NCI-H1694 treated with DMSO at 0.1 percent for 48 hours (cell line): ENCODE measurements at places on chromosomes 1 and 21.

DNA sequence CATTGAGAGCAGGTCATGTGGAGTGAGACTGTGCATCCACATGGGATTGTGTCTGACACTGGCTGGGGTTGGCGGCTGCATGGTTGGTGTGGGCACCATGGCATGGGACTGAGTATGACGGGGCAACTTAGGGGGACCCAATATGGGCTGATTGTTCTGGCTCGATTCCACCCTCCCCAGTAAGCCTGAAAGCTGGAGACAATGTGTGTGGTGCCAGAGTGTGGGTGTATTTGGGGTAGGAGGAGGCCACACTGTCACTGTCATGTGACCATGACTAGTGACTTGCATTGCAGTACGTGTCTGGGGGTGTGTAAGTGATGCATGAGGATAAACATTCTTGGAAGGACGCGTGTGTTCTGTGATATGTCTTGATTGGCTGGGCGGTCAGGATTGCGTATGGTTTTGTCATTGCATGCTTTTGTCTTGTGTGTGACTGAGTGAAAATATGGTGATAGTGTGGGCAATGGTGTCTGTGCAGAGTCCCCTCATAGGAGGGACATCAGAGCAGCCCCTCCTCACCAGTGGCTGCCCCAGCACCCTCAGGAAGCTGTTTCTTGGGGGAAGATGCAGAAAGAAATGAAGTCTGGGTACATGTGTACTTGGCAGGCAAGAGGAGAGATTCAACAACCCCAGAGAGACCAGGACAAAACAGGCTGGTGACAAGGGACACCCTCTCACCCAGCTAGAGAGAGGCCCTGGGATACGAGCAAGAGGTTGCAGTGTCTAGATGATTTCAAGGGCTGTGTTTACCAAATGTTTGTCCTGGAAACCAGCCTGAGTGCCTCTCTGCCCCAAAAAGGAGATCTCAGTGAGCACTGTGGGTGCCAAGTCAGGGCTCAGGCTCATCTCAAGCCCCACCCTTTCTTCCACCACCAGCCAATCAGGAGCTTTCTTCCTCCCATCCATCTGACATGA is 36.3 kb downstream of the SDC3 start:
- no peak for DNase-seq

- no peak for DNase-seq
These were observed 53.4 kb upstream of the PTGFRN start for GRCh38 chr1:116856312-116856711.

GRCh38 chr1:40662151-40662550 is 3.3 kb downstream of the RIMS3 start:
- DNase-seq, result no peak

DNA sequence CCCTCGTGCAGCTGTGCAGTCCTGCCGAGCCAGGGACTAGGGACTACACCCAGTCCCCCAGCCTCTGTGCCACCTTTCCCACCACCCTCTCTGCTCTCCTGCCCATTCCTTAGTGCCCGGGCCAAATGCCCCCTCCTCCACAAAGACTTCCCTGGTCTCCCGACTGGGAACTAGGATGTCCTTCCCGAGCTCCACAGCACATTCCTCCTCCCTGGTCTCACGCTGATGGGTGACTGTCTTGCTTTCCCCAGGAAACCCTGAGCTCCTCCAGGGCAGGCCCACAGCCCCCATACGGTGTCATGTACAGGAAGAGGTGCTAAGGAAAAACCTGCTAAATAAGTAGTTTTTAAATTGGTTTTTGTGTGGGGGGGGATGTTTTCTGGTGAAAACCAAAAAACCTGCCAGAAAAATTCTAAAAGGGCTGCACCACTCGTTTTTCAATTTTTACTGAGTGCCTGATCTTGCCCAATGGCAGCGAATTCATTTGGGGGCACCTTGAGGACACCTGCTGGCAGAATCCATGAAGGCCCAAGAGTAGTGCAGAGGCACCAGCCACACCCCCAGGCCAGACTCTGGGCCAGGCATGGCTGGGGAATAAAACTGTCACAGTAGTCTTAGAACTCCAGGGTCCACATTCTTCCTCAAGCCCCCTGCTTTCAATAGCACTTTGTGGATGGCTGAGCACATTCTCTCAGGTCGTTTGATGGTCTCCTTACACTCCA is 50.4 kb downstream of the GLIS1 start:
- DNase-seq, result no peak

DNA sequence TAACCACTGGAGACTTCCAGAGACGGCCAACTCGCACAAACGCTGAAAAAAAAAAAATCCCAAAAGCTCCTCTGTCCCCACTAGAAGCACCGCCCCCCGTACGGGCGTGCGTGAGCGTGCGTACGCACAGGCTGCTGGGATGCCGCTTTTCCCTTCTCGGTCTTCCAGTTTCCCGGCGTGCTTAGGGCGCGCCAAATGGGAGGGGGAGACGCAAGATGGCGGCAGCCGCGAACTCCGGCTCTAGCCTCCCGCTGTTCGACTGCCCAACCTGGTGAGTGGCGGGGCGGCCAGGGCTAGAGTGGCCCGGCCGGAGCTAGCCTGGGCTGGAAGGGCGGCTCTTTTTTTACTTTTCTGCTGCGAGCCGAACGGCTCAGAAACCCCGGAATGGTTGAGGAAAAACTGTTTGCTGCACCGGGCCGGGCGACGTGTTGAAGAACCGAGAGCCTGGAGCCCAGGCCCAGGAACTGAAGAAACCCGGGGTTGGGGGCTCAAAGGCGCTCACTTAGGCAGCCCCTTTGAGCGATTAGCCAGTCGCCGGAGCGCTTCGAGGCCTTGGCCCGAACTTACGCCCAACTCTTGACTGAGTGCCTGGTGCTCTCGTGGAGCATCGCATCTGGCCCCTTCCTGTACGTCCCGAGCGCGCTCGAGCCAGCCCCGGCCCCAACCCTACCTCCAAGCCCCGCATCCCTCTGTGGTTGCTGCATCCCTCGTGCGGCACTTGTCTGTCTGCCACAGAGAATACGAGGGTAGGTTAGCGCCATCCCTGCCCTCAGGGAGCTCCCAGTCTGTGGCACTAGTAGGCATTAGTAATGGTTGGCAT is at the start of gene PPP1R8:
TSS of gene PPP1R8 (plus strand) at position 162 of the 820 bp plus-strand sequence. CDS start at position 216, 54 bp downstream.
- peak; percentile 91 for DNase-seq

DNA sequence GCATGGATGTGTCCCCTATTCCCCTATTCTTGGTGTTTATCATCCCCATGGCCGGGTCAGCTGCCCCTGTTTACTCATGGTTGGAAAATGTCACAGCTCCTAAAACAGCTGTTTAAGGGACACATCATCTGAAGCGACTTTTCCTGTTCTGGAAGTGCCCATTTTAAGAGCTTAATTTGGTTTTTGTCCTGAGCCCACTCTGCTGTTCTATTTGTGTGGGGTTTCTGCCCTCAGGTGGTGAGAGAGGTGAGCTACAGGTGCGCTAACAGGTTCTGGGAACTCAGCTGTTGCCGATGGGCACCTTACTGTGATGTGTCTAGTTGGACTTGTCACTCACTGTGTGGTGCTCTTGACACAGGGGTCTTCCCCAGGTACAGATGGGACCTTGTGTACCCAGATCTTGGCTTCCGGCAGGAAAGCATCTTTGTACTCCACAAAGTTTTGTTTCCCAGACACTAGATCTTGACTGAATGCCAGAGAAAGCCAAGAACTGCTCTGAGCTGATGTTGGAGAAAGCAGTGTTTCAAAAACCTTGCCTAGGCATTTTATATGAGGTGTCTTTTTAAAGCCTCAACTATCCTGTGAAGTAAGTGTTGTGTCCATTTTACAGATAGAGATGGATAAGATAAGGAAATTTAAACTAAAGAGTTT is 59.0 kb upstream of the CD1D start:
- DNase-seq, result peak; percentile 58

GRCh38 chr1:1181938-1182410 is 8.3 kb downstream of the TTLL10 start:
- no peak for DNase-seq

DNA sequence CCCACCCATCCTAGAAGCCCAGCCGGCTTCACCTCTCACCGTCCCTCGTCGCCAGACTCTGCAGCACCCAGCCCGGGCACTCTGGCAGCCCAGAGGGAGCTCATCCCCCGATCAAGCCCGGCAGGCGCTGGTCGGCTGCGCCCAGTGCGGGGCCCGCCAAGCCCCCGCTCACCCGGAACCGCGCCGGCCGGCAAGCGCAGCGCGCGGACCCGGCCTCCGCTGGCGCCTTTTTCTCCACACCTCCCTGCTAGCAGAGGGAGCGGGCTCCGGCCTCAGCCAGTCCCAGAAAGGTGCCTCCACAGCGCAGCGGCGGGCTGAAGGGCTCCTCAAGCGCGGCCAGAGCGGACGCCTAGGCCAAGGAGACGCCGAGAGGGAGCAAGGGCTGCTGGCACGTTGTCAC is 2023.3 kb downstream of the NCAM2 start:
- DNase-seq, result no peak

DNA sequence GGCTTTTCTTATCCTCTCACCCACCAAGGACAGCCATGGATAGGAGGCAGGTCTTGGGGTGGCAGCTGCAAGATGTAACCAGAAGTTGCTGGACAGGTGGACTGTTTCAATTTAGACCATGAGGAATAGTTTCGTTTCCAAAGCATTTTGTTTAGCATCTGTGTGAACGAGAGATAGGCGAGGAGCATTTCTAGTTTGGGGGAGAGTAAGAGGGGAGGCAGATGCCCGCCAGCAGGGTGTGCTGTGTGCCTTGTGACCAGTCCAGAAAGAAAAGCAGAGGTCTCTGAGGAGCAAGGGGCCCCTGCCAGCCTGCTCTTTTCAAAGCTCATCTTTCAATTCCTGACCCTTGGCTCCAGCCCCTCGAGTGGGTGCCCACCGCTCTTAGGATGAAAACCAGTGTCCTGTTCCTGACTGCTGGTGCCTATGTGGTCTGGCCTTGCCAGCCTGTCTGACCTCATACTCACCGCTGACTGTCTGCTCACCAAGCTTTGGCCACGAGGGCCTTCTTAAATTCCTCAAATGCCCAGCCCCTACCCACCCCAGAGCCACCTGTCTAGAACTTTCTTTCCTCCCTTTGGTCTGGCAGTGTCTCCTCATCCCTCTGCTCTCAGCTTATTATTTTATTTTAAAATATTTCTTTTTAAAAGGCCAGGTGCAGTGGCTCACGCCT is 8.5 kb downstream of the SERINC2 start:
- DNase-seq, result no peak

GRCh38 chr1:235557495-235557894 is 53.2 kb upstream of the B3GALNT2 start:
- no peak for DNase-seq

- DNase-seq, result peak; percentile 80
These were observed 529 bp upstream of the PRMT2 start for GRCh38 chr21:46634966-46635323.

- DNase-seq, result no peak
These were observed 201.0 kb downstream of the SIPA1L2 start for GRCh38 chr1:232428786-232429530.

DNA sequence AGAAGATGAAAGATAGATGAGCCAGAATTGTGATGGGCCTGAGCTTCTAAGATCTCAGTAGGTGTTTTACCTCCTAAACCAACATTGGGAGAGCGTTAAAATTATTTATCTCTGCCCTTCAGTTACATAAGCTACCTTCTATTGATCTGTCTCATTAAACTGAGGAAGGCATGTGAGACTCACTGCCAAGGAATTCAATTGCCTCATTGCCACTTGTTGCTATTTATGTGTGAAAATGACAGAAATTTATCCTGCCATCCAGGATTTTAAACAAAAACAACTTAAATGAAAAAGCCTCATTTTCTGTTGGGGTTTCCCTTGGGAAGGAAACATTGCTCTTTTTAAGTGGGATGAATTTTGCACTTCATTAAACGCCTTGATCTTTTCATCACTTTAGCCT is 78.7 kb upstream of the RUNX1 start:
- DNase-seq, result no peak

DNA sequence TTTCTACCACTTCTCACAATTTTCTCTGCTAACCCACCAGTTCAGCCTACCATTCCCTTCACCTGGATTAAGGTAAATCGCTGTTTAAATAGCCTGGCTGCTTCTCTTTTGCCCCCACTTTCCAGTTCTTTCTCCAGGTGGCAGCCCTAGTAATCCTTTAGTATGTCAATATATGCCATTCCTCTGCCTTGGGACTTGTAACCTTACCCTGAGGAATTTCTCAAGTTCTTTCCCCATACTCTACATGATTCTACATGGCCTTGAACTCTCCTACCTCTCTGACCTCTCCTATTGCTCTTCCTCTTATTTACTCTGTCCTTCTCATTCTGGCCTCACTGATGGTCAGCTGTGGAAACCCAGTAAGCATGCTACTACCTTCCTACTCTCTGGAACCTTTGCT is 546.0 kb downstream of the PLA2G4A start:
- no peak for DNase-seq

DNA sequence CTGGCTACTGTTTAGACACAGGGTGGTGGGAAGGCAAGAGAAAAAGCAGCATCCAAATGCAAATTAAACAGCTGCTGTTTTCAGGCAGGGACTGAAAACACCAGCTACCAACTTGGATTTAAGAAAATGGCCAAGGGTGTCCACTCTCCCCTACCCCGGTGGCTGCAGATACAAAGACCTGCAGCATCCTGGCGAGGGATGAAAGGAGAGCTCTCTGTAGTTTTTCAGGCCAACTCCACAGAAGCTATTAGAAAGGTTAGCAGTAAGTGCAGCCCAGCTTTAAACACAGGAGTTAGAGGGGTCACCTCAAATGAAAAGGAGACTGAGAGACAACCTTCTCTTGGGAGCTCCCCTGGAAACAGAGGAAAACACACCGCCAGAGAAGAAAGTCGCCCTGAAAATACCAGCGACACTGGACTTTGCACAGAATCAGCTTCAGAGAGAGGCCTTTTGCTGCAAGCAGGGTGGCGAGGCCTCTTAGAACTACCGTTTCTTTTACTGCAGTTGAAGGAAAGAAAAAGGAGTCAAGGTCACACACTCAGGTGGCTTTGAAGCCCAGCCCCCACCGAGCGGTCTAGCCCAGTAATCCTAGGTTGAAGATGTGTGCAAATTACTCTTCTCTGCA is 74.4 kb upstream of the TIAM1 start:
- no peak for DNase-seq

GRCh38 chr1:68291688-68292384 is 59.5 kb upstream of the WLS start:
- DNase-seq, result no peak

DNA sequence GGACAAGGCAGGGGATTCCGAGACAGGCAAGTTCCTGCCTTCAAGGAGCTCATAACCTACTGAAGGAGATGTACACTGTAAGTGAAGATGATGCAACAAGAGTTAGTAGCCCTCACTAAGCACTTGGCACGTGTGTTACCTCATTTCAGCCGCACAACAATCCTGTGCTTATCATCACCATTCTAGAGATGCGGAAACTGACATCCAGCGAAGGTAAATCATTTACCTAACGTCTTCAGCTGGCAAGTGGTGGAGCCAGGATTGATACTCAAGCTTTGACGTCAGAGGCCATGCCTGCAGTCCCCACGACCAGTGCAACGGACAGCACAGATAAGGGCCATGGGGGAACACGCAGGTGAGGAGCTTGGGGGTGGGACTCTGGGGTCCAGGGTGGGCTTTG is 2.9 kb upstream of the UBXN10 start:
- DNase-seq, result no peak

DNA sequence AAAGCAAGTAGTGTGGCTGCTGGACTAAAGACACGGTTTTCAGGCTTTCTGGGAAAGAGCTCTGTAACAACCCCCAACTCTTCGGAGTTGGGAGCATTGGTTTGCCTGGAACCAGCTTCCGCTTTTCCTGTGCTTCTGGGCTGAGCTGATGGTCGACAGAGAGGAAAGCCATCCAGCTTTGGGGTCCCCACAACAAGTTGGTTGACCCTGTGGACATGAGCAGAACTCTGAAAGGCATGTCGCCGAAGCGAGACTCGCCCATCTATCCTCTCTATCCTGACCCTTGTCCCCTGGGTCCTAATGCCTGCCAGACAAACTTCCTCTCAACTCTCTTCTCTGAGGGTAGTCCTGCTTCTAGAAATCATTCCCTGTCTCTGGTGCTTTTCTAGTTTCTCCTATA is 31.9 kb upstream of the FCGR2A start:
- no peak for DNase-seq

GRCh38 chr1:951364-951763 is 7.7 kb downstream of the NOC2L start:
- no peak for DNase-seq
